ENCODE measurements at places on chromosomes 1 and 21.

DNA sequence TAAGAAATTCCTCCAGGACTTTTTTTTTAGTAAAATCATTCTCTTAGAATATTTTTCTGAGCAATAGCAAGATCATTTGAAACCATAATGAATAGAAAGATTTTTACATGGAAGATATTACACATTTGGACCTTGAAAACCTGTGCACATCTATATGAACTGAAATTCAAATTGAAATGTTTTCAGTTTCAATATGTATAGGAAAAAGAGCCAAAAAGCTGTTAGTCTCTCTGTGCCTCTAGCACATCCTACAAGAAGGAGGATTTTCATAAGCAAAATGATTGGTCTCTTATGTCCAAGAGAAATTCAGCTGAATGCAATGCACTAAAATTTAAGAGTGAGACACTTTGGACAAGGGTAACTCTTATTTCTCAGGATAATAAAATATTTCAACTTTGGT is 8.2 kb downstream of the HMCN1 start:
- no peak for DNase-seq

DNA sequence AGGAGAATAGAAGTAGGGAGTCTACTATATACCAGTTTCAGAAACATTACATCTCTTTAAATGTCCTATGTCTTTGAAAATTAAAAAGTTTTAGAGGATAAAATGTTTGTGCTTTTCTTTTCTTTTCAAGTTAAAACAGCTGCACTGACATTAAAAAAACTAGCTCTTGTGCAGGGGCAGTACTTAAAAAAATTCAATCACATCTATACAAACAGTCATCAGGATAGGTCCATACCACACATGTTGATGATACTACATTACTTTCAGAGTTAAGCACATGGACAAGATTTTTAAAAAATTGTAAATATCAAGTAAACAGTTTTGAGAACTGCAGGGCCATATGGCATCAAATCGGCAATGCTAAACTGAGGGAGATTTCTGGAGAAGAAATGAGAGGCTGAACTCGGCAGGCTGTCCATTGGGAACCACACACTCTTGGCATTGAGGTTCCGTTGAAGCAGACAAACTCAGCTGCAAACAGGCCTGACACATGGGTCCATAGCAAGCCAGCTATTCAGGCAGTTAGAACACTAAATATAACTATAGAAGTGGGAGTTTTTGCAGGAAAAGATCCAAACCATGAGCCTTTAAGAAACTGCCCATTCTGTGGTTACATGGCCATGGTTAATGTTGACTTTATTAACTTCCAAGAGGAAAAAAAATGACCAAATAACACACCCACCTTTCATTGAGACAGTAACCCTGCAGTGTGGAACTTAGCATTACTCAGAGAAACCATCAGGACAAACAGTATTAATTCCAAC is 84.5 kb upstream of the BCL10 start:
- DNase-seq, result no peak

GRCh38 chr1:37167479-37167878 is 133.2 kb upstream of the GRIK3 start:
- no peak for DNase-seq

GRCh38 chr1:41173651-41174050 is 68.5 kb downstream of the SCMH1 start:
- no peak for DNase-seq

DNA sequence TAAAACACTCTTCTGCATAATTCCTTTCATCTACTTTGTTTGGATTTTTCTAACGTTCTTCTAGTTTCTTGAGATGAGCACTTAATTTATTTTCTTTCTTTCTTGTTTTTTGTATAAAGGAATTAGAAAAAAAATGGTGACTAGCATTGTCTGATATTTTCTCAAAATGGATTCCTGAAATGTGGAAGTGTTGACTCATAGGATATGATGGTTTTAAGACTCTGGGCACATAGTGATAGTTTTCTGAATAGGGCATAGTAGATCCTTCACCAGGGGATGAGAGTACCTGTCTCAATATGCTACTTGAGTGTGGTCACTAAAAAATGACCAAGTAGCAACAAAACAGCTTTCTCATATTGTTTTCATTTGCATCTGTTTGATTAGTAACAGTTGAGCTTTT is 100.9 kb downstream of the PEX14 start:
- no peak for DNase-seq

DNA sequence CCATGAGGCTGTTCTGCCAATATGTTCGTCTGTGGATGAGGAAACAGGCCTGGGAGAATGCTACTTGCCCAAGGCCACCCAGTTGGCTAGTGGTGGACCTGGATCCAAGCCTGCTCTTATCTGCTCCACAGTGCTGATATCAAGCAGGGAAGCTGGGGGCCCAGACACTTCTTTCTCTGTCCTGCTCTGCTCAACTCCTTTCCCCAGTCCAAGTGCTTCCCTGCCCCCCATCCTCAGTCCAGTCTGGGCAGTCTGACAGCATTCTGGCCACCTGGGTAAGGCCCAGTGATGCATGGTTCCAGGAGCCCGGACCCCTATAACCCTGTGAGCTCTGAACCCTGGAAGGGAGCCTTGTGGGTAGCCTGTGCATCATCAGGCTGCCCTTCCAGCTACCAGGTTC is 4.2 kb upstream of the PAQR7 start:
- DNase-seq, result no peak

GRCh38 chr1:156693848-156694689 is 11.3 kb downstream of the CRABP2 start:
- no peak for DNase-seq

- no peak for DNase-seq
Measured at GRCh38 chr1:178528228-178528952, 15.5 kb downstream of the TEX35 start.

- no peak for DNase-seq
Measured at GRCh38 chr1:244712669-244713068, 59.7 kb downstream of the DESI2 start.

GRCh38 chr21:33030633-33031032 is 4.9 kb downstream of the OLIG2 start:
- no peak for DNase-seq

- no peak for DNase-seq
Measured at GRCh38 chr1:221806236-221806635, 64.3 kb upstream of the DUSP10 start.

GRCh38 chr1:228083871-228084278 is 1.4 kb downstream of the ARF1 start:
- no peak for DNase-seq

DNA sequence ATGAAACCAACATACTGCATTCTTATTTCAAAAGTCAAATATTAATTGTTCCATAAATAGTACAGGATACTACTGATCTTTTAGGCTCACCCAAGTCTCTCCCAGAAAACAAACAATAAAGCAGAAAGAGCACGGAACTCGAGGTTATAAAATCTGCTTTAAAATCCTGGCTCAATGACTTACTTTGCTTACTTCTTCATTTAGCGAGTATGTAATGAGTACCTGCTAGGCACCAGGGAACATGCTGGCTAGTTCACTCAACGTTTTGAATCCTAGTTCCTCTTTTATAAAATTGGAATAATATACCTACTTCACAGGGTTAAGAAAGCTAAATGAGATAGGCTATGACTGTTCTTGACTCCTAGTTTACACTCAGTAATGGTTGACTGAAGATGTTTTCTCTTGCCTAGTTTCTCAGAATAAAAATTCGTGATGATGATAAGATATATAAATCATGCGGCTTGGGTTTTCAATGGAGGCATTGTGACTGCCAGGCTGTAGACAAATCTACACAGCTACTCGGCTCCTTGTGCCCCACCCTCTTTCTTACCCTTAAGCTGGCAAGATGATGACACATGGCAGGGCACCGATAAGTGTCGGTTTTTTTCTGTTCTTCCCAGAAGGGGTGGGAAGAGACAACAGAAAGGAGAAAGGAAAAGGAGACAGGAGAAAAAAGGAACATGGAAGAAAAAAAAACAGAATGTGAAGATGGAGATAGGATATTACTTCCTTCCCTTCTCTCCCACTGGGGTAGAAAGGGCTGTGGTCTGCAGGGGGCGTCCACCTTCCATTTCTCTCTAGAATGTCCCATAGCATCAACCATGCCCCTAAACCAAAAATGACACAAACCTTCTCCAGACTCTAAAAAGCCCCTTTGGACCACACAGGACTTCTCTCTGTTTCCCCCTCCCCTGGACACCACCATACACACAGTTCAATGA is 507.1 kb downstream of the SMYD3 start:
- DNase-seq, result peak; percentile 30

GRCh38 chr21:35697321-35697808 is 363.0 kb downstream of the SETD4 start:
- no peak for DNase-seq

- DNase-seq, result peak; percentile 82
Measured at GRCh38 chr1:17502326-17502778, 37.1 kb upstream of the ARHGEF10L start.

GRCh38 chr1:7388488-7389185 is 382.5 kb upstream of the VAMP3 start:
- no peak for DNase-seq

- DNase-seq, result peak; percentile 36
Measured at GRCh38 chr1:161792740-161793139, 26.6 kb downstream of the ATF6 start.

DNA sequence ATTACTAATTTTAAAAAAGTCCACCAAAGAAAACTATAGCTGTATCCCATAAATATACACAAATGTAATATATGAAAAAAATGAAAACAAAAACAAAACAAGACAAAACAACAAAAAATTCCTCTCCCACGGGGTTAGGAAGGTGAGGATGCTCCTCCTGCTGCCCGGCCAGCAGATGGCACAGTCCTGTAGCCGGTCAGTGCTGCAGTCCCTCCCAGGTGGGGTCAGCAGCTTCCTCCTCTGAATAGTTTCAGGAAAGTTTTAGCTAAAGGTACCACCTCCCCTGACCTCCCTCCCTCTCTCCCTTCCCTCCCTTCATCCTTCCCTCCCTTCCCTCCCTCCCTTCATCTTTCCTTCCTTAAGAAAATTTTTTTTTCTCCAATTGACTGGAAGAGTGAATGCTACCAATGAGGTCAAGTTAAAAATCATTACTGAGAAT is 67.8 kb upstream of the BCL10 start:
- no peak for DNase-seq

DNA sequence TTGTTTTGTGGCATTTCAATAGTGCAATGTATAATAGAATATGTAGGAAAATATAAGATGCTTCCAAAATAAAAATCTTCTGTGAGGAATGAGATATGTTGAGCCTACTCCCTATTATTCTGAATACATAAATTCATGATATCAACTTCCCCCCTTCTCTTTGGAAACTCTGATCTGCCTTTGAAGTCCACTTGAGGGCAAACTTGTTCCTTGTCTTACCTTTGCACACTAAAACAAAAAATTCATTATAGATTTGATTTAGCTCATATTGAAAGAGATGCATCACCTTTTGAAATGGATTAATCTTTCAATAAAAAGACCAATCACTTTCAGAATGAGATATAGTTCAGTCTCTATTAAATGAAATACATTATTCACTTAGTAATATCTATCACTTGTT is 580.7 kb upstream of the ADGRL4 start:
- no peak for DNase-seq

DNA sequence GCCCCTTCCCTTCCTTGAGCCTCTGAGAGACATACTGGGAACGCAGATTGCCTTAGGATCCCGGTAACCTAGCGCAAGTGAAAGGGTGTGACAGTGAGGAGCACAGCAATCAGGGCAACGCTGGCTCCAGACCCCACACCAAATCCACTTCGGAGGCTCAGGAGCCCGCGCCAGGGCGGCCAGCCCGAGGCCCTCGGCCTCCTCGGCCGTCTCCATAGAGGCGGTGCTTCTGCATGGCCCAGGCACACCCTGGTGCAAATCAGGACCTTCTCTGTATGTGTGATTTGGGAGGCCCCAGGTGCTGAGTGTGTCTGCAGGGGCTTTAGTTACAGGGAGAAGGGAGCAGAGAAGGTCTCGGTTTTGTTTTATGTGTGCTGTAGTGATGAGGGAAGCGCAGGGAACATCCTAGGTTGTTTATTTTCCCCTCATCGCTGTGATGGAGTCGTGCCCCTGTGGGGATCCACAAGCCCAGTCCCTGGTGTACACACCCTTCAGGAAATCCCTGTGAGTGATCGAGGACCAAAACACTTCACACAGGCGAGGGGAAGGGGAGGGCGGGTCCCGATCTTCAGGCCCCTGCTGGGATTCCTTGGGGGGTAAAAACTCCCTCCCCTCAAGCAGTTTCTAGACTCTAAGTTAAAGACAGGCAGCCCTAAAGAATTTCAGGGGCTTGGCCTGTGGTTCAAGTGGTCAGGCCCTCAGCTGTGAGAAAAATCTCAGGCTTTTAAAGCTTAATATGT is 9.4 kb downstream of the KIAA1614 start:
- no peak for DNase-seq

DNA sequence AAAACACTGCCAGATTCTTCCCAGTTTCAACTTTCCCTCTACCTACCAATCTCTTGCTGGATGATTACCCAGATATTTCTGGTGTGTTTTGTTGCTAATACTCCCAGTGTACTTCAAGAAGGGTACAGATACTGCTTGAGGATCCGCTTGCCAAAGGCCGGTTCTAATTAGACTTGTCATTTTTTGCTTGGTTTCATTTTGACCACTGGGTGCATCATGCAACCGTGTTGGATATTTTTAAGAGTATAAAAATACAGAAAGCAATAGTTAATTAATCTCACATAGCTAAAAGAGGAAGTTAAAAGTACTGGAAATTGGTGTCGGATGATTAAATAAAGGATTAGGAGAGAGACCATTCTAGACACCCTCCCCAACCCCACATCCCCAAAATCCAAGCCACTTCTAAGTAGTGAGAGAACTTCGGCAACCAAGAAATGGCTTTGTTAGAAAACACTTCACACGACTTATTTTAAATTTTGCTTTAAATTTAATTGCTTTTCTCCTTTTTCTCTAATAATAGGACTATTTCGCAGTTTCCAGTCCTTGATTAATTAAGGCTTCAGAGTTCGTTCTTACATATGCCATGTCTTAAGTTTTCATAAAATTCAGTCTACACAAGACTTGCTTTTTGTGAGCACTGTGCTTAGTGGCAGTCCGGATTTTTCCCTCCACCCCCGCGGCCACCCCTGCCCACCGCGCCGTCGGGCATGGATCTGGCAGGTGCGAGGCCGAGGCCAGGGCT is 2.5 kb upstream of the CDKN2C start:
- DNase-seq, result peak; percentile 33

- DNase-seq, result no peak
Measured at GRCh38 chr1:3027611-3028371, 6.5 kb downstream of the ACTRT2 start.

DNA sequence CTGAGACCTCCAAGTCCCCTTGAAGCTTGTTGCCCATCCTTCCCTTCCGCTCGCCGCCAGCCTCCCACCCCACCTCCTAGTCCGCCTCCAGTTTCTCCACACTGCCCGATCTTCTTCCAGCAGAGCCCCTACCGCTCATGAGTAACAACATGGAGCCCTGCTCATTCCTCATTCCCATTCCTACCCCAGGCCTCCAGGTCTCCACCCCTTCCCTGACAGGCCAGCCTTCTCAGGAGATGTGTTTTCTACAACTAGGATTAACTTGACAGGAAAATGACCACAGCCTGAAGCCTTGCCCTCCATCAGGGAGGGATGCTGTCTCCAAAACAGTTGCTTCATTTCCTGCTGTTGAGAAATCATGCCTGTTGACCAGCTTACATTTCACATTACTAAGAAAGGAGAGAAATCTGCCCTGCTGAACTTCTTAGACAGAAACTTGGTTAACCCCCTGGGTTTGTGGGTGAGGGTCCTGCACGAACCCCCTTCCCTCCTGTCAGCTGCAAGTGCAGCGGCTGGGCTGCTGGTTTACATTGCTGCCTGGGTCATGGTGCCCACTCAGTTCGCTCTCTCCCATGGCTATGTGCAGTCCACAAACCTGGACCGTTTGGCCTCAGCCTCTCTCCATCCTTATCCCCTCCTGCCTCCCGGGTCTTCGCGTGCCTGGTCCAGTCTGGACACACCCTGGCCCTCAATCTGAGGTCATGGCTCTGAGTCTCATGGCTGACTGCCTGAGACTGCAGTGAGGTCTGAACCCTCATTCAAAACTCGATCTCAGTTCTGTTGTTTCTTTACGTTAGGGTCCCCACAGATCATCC is 16.1 kb upstream of the CHI3L1 start:
- no peak for DNase-seq

All from GM13976 (cell line).